ENCODE measurements at places on chromosomes 16 and 17.
A peak's percentile ranks its signal among the peaks of the same experiment; 100 is the strongest.

DNA sequence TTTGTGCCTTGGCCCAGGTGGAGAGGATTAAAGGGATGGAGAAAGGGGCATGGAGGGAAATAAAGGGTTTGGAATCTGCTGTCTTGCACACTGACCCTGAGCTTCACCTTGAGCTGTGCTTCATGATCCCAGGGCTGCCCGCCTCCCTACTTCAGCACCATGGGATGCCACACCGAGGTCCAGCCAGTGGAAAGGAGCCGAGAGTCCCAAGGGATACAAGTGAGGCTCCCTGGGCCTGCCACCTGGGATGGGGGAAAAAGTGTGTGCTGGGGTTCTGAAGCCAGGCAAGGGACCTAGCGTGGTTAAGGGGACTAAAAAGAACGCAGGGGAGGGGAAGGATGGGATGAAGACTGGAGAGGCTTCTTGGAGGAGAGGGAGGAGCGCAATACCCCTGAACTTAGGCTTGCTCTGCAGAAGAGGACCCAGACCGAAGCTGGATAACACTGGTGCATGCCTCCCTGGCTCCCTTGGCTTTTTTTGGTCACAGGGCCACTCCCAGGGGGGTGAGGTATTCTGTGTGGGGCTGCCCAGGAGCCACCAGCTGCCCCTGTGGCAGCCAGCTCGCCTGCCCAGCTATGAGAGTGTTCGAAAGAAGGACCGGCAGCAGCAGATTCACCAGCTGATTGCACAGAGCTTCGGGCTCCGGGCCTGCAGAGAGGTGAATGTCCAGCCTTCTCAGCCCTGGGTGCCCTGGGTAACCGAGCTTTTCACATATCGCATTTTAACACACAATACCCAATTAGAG is 7.2 kb downstream of the MRPL27 start:
- DNase-seq = no peak

- DNase-seq = no peak
Observed at GRCh38 chr17:49157784-49158183, 25.2 kb downstream of the B4GALNT2 start.

DNA sequence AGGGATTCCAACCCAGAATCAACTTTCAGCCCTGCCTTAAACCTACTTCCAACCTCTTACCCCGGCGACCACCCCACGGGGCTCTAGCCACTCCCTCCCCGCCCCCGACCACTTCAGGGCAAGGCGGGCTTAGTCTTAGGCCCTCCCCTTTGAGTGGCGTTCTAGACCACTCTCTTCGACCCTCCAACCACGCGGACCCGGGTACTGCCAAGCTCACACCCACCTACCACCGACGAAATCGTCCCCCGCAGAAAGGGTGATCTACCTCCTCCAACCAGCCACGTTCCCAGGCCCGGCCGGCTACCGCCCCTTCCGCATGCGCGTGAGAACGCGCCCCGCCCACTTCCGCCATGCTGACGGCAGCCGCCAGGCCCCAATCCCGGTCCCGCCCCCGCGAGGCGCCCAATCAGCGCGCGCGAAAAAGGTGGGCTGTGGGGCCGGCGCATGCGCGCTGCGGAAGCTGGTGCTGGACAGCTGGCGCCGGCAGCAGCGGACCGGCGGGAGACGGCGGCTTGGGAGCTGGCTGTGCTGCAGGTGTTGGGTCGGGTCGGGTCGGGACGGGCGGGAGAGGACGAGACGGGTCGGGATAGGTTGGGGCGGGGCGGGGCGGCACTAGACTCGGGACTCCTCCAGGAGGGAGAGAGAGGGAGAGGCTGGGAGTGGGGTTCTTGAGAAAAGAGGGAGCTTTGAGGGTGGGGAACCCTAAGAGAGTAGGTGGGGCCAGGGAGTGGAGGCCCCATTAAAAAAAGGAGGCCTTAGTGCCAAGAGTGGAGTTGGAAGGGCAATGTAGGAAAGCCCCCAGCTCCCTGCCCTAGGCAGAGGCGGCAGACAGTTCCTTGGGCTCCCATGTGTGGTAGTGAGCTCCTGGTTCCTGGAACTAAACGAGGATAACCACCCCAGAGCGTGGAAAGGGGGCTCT is at the start of gene NAT9:
Gene NAT9, minus strand, starts transcription at position 302 of the 919 bp plus-strand sequence. CDS start 647 bp downstream, outside the sequence.
- peak; percentile 98 for DNase-seq

DNA sequence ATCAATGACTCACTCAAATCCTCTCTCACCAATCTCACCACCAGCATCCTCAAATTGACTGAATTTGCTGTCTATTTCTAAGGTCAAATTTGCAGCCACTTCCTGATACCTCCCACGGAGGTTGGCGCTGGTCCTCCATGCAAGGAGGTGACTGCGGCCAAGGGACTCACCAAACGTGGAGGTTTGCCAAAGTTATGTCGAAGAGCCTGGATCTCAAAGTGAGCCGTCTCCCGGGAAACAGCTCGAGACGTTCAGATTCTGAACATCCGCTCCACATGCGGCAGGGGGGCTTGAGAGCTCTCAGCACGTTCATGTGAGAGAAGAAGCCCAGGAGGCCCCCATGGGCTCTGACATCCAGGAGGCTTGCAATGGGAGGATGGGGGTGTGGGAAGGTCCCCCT is 22.6 kb downstream of the LGALS3BP start:
- no peak for DNase-seq

- no peak for DNase-seq
Observed at GRCh38 chr16:56640076-56640475, 1.6 kb downstream of the MT1A start.

DNA sequence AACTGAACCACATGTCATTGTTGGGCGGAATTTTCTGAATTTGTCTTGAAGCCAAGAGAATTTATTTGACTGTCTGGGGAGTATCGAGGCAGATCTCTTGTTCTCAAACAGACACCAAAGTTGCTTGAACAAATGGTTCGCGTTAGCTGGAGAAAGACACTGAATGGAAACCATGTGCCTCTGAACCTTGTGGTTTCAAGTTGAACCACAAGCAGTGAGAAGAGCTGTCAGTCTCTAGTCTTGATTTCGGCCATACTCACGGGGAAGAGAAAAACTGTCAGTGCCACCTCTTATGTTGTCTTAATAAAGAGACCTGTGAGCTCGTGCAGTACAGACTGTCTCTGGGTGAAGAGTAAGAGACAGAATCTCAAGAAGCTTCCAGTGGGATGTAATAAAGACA is 886.5 kb upstream of the SOX9 start:
- DNase-seq = no peak

GRCh38 chr17:5816491-5817070 is 232.3 kb upstream of the NLRP1 start:
- DNase-seq = no peak

GRCh38 chr16:15639061-15639568 is 3.8 kb downstream of the MARF1 start:
- no peak for DNase-seq

- peak; percentile 74 for DNase-seq
Observed at GRCh38 chr16:71296584-71297340, 7.6 kb upstream of the CMTR2 start.

- no peak for DNase-seq
Observed at GRCh38 chr16:85312642-85313525, 200.6 kb upstream of the CIBAR2 start.

- DNase-seq = no peak
Observed at GRCh38 chr16:85848986-85849385, 49.5 kb downstream of the COX4I1 start.

GRCh38 chr17:65850486-65850885 is 289.0 kb upstream of the AXIN2 start:
- DNase-seq = peak; percentile 31

DNA sequence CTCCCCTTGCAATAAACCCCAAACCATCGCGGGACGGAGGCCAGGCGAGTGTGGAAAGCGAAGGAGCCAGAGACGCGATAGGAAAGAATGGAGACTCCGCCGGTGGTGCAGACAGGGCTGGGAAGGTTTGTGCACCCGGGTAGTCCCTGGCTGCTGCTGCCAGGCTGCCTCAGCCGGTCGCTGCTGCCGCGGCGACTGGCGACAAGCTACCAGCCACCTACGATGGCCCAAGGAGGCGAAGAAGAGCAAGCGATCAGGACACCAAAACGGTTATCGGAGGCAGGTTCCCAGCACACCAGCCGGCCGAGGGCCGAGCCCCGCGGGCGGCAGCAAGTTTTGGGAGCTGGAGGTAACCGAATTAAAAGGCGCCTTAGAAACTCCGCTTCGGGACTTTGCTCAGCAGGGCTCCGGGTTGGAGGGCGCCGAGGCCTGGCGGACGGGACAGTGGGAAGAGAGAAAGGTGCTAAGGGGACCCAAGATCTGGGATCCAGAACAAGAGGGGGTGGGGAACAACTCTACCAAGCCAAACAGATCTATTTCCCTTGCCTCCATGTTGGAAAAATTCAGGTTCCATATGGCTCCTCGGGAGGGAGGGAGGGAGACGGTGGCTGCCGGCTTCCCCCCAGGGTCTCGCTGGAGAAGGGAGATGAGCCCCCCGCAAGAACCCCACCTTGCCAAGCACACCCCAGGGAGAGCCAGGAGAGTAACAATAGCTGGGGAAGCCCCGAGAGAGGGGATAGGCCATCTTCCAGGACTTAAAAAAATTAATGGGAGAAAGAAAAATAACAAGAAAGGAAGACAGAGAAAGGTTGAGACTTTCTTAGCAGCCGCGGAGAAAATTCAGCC is 9.7 kb upstream of the HOXB2 start:
- DNase-seq = no peak

DNA sequence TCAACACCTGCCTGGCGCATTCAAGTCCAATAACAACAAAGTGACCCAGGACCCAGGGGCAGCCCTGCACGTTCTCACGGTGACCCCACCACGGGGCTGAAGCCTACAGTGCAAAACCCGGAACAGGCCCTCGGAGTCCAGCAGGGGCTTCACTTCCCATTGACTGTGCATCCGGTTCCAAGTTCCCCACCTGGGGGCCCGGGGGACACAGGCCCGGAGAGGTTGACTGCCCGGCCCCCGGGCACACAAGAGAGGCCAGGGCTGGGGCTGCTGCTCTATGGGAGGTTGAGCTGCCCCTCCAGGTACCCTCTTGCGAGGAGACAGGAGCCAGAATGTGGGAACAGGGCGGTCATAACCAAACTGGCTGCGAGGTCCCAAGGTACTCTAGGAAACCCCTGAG is 31.3 kb downstream of the ENGASE start:
- no peak for DNase-seq

GRCh38 chr16:54564841-54565240 is 278.3 kb upstream of the IRX3 start:
- no peak for DNase-seq

DNA sequence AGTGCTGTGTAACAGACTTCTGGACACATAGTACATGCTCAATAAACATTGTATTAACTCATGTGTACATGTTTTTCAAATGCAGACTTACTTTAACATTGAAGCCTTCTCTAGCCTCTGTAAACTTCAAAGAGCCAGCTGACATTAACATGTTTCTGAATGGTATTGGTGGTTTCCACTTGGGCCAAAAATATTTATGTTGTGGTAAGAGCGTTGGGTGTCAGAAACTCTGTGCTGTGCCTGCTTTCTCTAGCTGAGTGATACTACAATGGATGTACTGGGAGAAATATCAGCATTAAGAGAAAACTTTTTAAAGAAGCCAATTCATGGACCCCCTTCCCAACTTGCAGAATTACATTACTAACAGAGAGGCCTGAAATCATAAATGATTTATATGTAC is 1951.7 kb downstream of the TP53TG3F start:
- no peak for DNase-seq

- DNase-seq = no peak
Observed at GRCh38 chr16:11409398-11409797, 64.1 kb downstream of the RMI2 start.

- no peak for DNase-seq
Observed at GRCh38 chr16:78505036-78505435, 405.6 kb downstream of the WWOX start.

DNA sequence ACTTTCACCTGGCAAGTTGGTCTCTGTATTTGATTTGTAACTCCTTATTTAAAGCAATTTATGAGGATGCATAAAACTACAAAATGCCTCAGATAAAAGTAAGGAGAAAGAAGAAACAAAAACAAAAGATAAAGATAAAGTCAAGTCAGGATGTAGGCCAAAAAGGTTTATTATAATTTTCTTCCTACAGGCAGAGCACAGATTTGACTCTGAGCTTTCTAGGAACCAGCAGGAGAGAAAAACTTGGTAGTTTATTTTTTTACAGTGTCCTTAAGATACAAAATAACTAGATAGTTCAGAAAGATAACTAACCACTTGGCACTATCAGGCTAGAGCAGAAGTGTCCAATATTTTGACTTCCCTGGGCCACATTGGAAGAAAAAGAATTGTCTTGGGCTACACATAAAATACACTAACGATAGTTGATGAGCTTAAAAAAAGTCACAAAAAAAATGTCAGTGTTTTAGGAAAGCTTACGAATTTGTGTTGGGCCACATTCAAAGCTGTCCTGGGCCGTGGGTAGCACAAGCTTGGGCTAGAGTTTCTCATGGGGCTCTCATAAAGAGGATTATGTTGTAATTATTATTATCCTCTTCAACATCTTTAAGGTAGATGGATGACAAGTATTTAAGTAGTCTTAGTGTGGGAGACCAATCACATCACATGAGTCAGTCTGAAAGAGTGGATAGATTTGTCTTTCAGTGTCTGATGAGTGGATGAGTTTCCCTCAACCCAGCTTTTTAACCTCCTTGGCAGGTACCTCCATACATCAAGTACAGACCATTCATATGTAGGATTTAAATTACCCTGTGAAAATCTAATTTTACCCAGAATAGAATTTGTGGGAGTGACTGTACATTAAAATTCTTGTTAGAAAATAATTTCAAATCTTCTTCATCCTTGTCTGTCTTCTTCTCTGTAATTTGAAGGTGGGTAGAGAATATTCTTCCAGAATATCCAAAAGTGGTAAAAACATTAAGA is 17.0 kb downstream of the PAFAH1B1 start:
- no peak for DNase-seq

DNA sequence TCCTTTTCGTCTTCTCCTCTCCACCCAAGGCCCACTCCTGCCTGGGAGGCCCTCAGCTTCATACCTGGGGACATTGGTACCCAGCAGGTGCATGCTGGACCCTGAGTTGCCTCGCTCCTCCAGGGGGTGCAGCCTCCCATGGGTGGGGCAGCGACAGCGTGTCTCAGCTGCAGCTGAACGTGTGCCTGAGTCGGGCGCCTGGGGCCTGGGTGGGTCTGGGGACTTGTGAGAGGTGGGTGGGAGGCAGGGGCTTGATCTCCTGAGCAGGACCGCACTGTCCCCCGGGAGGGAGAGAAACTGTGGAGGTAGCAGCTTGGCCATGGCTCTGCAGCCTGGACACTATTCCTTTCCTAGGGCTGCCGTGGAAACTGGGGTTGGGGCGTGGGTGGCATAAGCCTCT is 24.8 kb upstream of the ENGASE start:
- no peak for DNase-seq

DNA sequence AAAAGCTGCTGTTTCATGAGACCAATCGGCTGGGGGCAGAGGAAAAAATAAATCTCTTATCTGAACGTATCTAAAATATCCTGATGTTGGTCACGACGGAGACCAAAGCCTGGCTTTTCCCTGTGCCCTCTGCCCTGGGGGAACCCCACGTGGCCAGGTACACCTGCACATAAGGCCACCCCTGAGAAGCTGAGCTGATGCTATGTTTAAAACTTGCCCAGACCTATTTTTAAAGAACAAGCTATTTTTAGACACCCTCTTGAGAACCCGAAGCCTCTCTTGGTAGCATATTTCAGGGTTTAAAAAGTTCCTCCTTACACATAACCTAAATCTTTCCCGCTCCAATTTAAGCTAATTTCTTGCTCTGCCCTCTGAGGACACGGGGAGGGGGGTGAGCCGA is 210.4 kb downstream of the GSG1L start:
- no peak for DNase-seq
